ENCODE measurements at places on chromosomes 3 and 15.
A peak's percentile ranks its signal among the peaks of the same experiment; 100 is the strongest.

- H3K4me1 ChIP-seq = no peaks in the 10 kb centered on the region
- DNase-seq = no peak
- no peak overlapping the region for H3K27ac ChIP-seq
- no peaks in the 10 kb centered on the region for H3K36me3 ChIP-seq
- no peaks in the 10 kb centered on the region for H3K27me3 ChIP-seq
These were observed 242.3 kb downstream of the TLE3 start for GRCh38 chr15:69855258-69856000.

DNA sequence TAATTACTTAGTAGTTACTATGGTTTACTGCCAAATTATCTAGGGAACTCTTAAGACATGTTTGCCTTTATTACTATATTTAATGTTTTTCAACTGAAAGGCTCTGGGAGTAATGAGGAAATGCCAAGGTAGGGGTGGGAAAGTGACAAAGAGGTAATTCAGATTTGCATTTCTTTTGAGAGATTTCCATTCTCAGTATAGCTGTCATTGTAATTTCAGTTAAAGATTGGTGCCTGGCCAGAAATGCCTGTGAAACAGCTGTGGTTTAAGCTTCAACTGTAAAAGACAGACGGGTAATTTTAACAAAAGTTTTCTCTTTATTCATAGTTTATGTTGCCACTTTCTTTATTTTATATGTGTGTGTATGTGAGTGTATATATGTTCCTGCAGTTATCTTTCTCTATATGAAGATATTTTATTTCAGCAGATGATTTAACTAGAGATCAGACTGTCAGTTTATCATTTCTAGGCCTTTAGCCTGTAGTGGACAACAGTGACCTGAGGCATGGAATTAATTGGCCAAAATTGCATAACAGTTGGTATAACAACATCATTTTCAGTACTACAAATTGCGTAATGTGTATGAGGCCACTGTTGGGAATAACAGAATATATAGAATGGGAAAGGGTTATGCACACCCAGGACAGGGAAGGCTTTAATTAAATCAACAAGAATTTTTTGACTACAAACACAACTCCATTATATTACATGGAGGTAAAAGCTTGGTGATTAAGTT is 119.0 kb downstream of the BBX start:
- H3K27ac ChIP-seq = no peak overlapping the region
- no peak overlapping the region for H3K4me3 ChIP-seq
- H3K36me3 ChIP-seq = peaks cover 5% of the 10 kb centered on the region

DNA sequence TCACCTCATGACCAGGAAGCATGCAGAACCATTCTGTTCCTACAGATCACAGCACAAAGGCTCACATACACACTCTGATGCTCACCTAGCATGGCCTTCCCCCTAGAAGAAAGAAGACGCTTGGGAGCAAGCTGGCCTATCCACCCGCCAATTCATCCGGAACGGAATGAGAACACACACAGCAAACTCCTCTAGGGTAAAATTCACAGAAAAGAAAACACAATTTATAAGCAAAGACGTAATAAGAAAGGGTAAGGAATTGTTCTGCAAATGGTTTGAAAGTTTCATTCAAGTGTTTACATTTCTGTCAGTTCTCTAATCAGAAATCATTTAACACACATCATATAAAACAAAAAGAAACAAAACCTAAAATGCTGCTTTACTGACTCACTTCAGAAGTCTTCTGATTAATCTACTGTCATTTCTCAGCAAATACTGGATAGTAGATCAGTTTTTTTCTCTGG is 218.1 kb downstream of the OSBPL10 start:
- DNase-seq = no peak
- H3K4me3 ChIP-seq = no peak overlapping the region
- H3K27me3 ChIP-seq = no peaks in the 10 kb centered on the region
- no peak overlapping the region for H3K27ac ChIP-seq
- no peaks in the 10 kb centered on the region for H3K36me3 ChIP-seq

DNA sequence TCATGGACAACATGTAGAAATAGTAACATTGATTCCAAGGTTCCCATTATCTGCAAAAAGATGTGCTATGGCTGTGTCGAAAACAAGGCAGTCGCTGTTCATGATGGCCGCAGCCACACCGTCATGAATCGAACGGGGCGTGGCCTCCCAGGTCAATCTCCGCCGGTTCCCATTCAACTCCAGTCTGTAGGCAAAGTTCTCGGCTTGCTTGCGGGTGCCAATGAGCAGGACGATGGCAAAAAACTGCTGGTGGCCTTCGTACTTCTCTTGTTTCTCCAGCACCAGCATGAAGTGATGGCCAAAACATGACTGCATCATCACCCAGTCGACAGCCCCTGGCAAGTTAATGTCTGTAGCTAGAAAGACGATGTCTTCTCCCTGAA is 20.8 kb downstream of the SIAH2 start:
- DNase-seq = no peak
- H3K36me3 ChIP-seq = peaks cover 19% of the 10 kb centered on the region
- H3K4me3 ChIP-seq = no peak overlapping the region
- H3K4me1 ChIP-seq = peaks cover 24% of the 10 kb centered on the region
- no peaks in the 10 kb centered on the region for H3K27me3 ChIP-seq

DNA sequence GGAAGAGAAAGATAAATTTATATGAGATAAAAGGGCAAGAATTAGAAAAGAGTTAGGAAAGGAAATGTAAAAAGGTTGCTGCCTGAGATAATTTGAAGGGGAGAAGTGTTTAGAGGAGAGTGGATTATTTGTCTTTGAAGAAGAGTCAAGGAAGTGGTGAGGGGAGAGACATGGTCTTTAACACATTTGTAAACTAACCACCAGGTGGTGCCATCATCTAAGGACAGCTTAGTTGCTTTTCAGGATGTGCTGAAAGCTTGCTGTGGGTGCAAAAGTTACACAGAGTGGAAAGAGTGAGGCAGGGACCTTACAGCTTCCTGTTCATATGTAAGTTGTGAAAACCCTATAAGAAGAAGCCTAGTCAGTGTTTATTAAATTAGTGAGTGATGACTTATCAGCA is 114.1 kb upstream of the DNAJC19 start:
- H3K27ac ChIP-seq = no peak overlapping the region
- no peaks in the 10 kb centered on the region for H3K27me3 ChIP-seq
- peak; percentile 46 for DNase-seq
- no peaks in the 10 kb centered on the region for H3K36me3 ChIP-seq
- no peaks in the 10 kb centered on the region for H3K4me1 ChIP-seq
- H3K4me3 ChIP-seq = no peak overlapping the region

DNA sequence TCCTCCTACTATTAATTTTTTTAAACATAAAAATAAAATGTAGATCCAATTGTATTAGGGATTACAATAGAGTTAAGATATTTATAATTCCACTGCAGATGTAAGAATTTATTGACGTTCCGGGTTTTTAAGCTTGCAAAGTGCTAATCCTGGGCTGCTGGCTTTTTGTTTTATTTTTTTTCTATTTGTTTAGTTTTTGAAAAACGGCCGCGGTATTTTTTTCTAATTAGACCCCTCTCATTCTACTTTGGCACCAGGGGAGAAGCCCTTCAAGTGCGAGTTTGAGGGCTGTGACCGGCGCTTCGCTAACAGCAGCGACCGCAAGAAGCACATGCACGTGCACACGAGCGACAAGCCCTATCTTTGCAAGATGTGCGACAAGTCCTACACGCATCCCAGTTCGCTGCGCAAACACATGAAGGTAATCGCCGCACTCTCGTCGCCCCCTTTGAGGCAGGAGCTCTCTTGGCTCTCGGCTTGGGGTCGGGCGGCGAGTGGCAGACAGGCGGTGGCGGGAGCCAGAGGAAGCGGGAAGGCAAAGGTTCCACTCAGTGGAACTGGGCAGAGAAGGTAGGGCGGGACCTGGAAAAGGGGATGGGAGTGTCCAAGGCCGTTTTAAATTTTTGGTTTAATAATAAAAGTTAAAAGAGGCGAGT is 3.2 kb downstream of the ZIC1 start:
- H3K4me3 ChIP-seq = no peak overlapping the region
- peaks cover 48% of the 10 kb centered on the region for H3K27me3 ChIP-seq
- H3K4me1 ChIP-seq = peaks cover 31% of the 10 kb centered on the region
- no peak overlapping the region for H3K27ac ChIP-seq
- H3K36me3 ChIP-seq = no peaks in the 10 kb centered on the region

- H3K4me1 ChIP-seq = peaks cover 25% of the 10 kb centered on the region
- H3K27me3 ChIP-seq = no peaks in the 10 kb centered on the region
- peak overlapping the region; percentile 61 for H3K4me3 ChIP-seq
- H3K36me3 ChIP-seq = no peaks in the 10 kb centered on the region
- H3K27ac ChIP-seq = peak overlapping the region; percentile 50
- no peak for DNase-seq
These were observed 25.1 kb upstream of the HERC1 start for GRCh38 chr15:63858881-63859280.

GRCh38 chr3:122146466-122146865 is 37.0 kb upstream of the CASR start:
- H3K27ac ChIP-seq = no peak overlapping the region
- no peaks in the 10 kb centered on the region for H3K36me3 ChIP-seq
- DNase-seq = no peak
- H3K27me3 ChIP-seq = peaks cover 3% of the 10 kb centered on the region
- no peak overlapping the region for H3K4me3 ChIP-seq
- H3K4me1 ChIP-seq = no peaks in the 10 kb centered on the region

GRCh38 chr3:180284331-180285110 is 247.8 kb upstream of the PEX5L start:
- no peaks in the 10 kb centered on the region for H3K27me3 ChIP-seq
- H3K27ac ChIP-seq = no peak overlapping the region
- DNase-seq = no peak
- no peaks in the 10 kb centered on the region for H3K4me1 ChIP-seq

GRCh38 chr3:194140520-194141414 is 4.8 kb downstream of the HES1 start:
- H3K4me1 ChIP-seq = peaks cover 34% of the 10 kb centered on the region
- peak; percentile 72 for DNase-seq
- no peak overlapping the region for H3K4me3 ChIP-seq
- no peak overlapping the region for H3K27ac ChIP-seq
- H3K36me3 ChIP-seq = no peaks in the 10 kb centered on the region
